ENCODE measurements at places on chromosomes 16 and 17. TPM values are rescaled to one million over a fixed set of nuclear protein-coding genes. Genes with fewer than 3 reads are reported as not detected.

DNA sequence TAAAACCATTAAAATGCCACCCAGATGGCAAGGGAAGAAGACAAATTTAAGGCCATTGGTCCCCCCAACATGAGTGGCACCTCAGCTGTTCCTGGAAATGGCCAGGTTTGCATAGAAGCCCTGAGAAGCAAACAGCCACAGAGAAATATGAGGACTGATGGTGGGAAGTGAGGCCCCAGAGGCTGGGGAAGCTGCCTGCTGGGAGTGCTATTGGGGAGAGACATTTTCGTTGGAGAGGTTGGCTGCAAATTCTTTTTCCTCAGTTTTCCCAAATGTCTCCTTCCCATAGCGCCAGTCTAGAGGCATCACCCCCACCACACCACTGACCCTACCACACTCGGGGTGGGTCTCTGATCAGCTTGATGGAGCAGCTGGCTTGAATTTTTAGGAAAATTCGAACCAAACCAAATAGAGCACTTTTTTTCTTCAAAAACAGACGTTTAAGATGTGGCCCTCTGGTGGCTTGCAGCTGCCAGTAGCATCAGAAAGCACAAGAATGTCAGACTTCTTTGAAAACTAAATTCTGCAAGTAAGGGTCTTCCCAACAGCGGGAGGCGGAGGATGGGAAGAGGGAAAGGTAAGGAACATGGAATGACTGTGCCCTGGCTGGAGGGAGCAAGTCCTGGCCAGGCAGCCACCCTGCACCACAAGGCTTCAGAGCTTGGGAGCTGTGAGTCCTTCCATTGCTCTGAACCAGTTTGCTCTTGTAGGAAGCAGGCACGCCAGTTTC is 13.2 kb upstream of the SLC12A3 start:
- DNase-seq, result no peak
- H3K36me3 ChIP-seq, result no peaks in the 10 kb centered on the region
- H3K27ac ChIP-seq, result no peak overlapping the region
- no peaks in the 10 kb centered on the region for H3K27me3 ChIP-seq
- no peak overlapping the region for H3K4me3 ChIP-seq

DNA sequence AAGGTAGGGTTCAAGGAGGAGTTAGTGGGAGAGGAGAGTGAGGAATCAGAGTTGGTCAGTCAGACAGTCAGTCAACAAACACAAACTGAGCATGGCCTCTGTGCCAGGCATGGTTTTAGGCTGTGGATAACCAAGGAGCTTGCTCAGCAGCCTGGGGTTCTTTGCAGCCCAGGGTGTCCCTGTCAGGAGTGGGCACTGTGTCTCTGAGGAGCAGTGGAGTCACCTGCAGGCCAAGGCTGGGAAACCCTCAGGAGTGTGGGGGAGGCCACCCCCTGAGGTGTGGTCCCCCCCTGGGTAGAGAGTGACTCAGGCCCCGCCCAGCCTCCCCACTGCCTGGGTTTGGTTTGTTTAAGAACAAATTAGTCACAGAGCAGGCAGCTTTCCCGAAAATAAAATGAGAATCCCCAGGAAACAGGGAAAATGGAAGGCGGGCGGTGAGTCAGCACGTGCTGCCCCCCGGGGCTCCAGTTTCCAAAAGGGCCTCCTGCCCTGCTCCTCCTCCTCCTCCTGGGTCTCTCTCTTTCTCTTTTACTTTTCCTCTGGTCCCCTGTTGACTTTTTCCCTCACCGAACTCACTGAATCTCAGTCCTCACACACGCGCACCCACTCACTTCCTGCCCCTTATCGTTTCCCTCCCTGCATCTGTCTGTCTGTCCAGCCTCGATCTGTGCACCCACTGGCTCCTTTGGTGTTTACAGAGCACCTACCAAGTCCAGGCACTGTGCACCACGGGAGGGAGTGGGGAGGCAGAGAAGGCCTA is 44.3 kb downstream of the SOCS3 start:
- H3K4me1 ChIP-seq, result peaks cover 48% of the 10 kb centered on the region
- peak overlapping the region; percentile 84 for H3K27ac ChIP-seq
- peak overlapping the region; percentile 63 for H3K4me3 ChIP-seq
- no peaks in the 10 kb centered on the region for H3K36me3 ChIP-seq

DNA sequence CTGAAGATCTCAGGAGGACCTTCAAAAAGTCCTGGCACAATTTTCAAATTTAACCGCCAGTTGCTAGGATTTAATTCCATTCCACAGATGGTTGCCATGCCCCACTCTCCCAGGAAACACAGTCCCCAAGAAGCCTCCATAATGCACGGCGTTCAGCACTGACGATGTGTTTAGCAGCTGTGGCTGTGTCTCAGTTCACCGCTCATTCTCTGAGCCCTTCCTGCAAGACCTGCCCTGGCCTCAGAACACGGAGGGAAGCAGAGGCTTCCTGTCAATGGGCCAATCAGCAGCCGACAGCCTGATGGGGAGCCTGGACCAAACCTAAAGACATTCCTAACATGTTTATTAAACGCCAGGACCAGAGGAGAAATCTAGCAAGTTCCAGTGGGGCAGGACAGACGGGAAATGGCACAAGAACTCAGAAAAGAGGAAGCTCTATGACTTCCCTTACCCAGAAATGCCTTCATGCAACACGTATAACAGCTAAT is 4.9 kb downstream of the MYLK3 start:
- peaks cover 6% of the 10 kb centered on the region for H3K4me1 ChIP-seq
- no peak overlapping the region for H3K27ac ChIP-seq
- no peaks in the 10 kb centered on the region for H3K27me3 ChIP-seq
- peak overlapping the region; percentile 51 for H3K4me3 ChIP-seq

- no peak overlapping the region for H3K4me3 ChIP-seq
- H3K27me3 ChIP-seq, result peaks cover 13% of the 10 kb centered on the region
- DNase-seq, result no peak
- H3K27ac ChIP-seq, result no peak overlapping the region
Observed at GRCh38 chr16:19084879-19085278, 17.5 kb downstream of the COQ7 start.

DNA sequence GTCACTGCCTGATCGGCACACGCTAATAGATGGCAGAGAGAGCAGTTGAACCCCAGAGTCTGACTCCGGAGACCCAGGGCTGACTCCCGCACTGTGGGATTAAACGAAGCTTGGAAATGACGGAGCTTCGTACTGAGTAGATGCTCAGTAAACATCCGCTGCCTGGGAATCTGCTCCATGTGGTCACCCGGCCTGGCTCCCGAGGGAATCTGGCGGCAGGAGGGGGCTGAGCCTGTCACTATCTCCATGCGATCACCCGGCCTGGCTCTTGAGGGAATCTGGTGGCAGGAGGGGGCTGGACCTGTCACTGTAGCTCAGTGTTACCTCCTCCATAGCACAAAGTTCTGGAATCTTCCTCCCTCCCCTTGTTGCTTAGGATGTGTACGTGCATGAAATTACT is 139.7 kb upstream of the CIBAR2 start:
- H3K27ac ChIP-seq, result no peak overlapping the region
- no peak overlapping the region for H3K4me3 ChIP-seq
- H3K27me3 ChIP-seq, result no peaks in the 10 kb centered on the region

DNA sequence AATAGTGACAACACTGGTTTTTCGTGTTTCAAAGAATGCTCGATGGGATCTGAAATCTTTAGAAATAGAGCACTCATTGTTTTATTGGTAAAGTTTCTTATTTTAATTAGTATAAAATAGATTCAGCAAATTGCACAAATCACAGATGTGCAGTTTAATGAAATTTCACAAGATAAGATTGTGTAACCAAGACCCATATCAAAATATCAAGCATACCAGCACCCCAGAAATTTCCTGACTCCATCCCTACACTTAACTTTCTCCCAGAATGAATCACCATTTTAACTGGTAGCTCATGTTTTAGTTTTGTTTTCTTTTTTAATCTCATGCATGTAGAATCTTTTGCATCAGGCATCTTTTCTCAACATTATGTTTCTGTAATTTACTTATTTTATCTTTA is 185.9 kb downstream of the KCNJ2 start:
- H3K36me3 ChIP-seq, result no peaks in the 10 kb centered on the region
- no peak overlapping the region for H3K4me3 ChIP-seq
- no peaks in the 10 kb centered on the region for H3K4me1 ChIP-seq

Gene ABAT
- total RNA-seq, result 12.8 TPM

DNA sequence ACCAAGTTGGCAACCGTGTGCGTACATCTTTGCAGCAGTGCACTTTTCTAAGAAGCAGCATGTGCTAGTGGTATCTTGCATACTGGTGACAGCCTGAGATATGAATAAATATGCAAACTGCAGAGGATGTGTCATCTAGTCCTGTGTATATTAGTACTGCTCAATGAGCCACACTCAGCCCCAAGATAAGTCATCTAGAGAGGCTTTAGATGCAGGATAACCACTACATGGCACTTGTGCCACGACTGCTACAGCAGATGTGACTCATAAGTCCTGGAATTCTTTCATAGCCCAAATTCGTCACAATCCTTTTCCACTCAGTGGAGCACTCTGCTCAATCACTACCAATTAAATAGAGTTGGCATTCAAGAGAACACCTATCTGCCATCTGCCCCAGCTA is 171.5 kb downstream of the AXIN2 start:
- H3K27ac ChIP-seq, result no peak overlapping the region
- H3K4me3 ChIP-seq, result no peak overlapping the region
- peaks cover 9% of the 10 kb centered on the region for H3K27me3 ChIP-seq
- H3K36me3 ChIP-seq, result no peaks in the 10 kb centered on the region

Gene KRTAP9-8
- not detected for total RNA-seq
